ENCODE measurements at places on chromosomes 13 and 19.

DNA sequence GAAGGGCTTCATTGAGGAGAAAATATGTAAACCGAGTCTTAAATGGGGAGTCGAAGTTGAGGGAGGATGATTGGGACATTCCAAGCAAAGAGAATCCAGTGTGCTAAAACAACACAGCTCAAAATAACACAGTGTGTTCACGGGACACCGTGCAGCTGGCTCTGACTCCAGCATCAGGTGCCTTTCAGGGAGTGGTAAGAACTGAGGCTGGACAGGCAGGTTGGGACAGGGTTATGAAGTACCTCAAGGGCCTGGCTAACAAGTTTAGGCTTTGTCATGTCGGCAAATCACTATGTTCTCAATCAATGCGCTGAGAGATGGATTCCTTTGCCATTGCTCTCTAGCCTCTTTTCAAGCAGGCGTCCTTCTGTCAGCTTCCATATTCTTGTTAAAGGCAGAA is 27.5 kb upstream of the WDFY2 start:
- peak; percentile 53 for DNase-seq

DNA sequence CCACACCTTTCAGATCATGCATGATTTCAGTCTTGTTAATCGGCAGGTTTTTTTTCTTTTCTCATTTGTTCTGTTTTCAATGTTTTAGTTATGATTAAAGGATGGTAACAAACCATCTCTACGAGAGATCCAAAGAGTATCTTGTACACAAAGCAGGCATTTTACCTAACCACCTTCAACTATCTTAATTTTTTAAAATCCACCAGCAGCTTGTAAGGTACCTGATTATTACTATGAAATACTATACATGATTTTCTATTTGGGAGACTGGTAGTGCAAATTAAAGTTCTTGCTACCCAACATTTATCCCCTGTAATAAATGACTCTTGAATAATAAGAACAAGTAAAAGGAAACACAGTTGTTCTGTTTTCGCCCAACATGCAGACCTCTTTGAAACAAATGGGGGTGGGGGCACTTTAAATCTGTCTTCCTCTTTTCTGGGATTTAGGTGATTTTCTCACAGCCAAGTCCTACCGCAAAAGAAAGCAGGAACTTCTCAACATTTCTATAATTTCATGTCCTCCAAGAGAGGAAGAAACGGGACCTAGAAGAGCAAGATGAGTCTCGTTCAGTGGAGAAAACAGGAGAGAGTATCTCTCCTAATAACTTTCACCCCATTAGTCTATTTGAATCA is 3.6 kb downstream of the POU4F1 start:
- DNase-seq, result no peak

- DNase-seq, result no peak
These were observed 52.6 kb downstream of the RASA3 start for GRCh38 chr13:114079601-114080536.

DNA sequence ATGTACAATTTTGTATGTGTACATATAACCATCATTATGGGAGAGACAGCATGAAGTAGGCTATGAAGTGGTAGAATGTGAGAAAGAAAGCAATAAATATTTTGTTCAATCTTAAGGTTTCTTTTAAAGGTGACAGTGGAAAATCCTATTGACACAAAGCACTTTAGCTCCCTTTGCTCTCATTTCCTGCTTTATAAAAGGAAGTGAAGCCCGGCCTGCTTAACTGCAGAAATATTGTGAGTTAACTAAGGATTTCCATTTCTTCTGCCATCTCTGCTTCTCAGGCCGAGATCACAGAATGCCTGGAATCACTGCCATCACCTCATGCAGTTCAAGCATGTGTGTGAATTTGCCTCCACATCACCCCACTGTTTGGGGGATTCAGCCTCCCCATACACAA is 83.5 kb downstream of the FRY start:
- DNase-seq, result no peak

- DNase-seq, result peak; percentile 96
These were observed 73.4 kb upstream of the UBL3 start for GRCh38 chr13:29923554-29924481.

- no peak for DNase-seq
These were observed at the start of gene HDGFL2 for GRCh38 chr19:4472174-4472974. HDGFL2 (plus strand) TSS chr19:4472297; CDS start chr19:4472351, 54 bp downstream.

DNA sequence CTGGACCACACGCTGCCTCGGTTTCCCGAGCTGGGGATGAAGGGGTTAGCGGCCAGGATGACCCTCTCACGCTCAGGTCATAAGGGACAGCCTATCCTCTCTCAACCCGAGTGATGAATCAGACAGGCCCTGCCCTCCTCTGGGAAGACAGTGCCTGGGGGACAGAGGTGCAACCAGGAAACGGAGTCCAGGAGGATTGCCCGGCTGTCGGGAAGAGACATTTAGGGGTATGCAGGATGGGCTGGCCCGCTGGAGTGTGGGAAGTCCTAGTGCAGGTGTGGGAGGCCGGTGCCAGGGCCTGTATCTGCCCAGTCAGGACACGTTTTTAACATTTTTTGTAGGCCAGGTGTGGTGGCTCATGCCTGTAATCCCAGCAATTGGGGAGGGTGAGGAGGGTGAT is 8.3 kb downstream of the LSM7 start:
- peak; percentile 51 for DNase-seq

GRCh38 chr13:113048766-113049165 is 56.8 kb upstream of the F7 start:
- DNase-seq, result no peak

DNA sequence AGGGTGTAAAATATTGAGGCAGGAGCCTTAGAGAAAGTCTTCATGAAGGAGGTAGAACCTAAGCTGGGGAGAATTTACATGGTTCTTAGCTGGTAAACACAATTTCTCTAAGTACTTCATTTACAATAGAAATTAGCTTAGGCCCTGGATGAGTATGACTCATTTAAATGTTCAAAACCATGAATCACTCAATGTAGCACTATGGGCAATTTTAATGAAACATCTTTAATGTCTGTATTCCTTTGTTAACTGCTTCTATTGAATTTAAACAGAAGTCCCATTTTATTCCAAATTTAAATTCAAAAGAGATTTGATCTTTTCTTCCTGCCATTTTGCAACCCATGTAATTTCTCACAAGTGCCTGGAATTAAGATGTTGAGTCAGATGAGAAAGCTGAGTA is 252.1 kb downstream of the RFC3 start:
- peak; percentile 34 for DNase-seq

GRCh38 chr19:31350693-31351055 is 1.4 kb upstream of the TSHZ3 start:
- DNase-seq, result no peak

DNA sequence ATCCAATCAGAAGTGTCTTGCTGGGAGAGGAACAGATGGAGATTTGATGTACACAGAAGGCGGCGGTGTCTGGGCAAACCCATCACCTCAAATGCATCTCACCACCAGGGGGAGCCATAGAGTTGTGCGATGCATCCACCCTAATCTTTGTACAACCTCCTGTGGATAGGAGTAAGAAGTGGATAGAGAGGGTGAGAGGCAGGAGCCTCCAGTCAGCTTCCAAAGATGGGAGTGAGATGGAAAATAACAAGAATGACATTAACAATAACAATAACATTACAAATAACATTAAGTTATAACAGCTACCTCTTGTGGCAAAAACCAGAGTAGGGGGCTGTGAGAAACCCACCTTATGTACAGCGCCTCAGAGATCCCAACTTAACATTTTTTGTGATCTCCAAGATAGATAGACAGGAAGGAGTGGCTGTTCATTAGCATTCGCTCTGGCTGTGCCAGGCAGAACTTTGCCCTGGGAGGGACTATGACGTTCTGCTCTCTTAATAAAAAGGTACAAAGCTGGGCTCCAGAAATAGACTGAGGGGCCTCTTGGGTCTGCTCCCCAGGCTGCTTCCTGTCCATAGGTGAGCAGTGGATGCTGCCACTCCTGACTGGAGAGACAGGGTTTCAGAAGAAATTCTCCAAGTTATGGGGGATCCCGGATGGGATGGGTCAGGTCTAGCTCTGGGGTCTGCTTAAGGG is 5.2 kb upstream of the CEACAM18 start:
- peak; percentile 63 for DNase-seq

- no peak for DNase-seq
These were observed 17.2 kb upstream of the CRTC1 start for GRCh38 chr19:18666317-18666716.

GRCh38 chr13:29914581-29914980 is 64.2 kb upstream of the UBL3 start:
- no peak for DNase-seq

DNA sequence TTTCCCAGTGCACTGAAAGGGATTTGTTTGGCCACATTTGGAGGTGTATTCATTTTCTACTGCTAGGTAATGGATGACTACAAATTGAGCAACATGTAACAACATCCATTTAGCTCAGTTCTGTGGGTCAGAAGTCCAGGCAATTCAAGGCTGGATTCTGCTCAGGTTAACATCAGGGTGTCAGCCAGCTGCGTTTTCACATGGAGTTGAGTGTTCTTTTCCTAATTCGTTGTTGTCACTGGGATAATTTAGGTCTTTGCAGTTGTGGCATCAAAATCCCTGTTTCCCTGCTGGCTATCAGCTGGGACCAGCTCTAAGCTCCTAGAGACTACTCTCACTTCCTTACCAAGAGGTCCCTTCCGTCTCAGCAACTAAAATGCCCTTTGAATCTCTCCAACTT is 25.4 kb downstream of the MIR17HG start:
- DNase-seq, result no peak

- no peak for DNase-seq
These were observed 1518.4 kb downstream of the UQCRFS1 start for GRCh38 chr19:27694361-27695055.

DNA sequence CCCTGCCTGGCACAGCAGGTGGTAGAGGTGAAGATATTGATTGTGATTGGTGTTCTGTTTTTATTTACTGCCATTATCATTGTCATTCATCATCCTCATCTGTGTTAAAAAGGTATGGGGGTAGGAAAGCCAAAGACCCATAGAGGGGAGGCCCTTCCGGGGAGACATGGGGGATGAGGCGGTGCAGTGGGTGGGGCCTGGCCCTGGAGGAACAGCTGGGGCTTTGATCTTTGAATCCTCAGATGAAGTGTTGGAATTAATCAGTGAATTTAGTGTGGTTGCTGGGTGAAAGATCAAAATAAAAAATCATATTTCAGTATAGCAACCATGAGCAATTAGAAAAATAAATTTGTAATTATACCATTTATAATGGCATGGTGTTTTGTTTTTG is 7.4 kb downstream of the PTH2 start:
- no peak for DNase-seq

DNA sequence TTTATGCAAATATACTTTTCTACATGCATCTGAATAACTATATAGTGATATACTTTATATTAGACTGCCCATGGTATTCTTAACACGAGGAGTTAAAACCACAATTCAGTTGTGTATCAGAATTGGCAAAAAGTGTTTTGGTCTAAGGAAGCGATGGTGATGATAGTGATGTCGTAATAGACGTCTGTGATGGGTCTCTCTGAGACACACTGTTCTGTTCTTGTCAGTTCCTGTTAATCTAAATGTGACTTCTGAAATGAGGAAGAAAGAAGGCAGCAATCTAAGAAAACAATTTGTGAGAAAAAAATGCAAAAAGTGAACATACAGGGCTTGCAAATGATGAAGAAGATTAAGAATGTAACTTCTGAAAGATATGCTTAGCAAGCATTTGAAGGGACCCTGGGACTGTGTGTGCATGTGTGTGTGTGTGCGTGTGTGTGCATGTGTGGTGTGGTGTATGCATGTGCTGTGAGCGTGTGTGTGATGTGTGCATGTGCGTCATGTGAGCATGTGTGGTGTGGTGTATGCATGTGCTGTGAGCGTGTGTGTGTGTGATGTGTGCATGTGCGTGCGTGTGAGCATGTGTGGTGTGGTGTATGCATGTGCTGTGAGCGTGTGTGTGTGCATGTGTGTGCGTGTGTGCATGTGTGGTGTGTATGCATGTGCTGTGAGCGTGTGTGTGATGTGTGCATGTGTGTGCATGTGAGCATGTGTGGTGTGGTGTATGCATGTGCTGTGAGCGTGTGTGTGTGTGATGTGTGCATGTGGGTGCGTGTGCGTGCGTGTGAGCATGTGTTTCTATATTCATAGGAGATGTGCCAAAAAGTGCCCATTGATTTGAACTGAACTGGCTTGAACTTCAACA is 131.8 kb downstream of the IRS2 start:
- no peak for DNase-seq

GRCh38 chr19:4043401-4043800 is 23.3 kb downstream of the ZBTB7A start:
- DNase-seq, result no peak

- DNase-seq, result peak; percentile 75
These were observed 924 bp downstream of the TRAPPC5 start for GRCh38 chr19:7681340-7682174.

- DNase-seq, result no peak
These were observed 22.0 kb upstream of the FREM2 start for GRCh38 chr13:38664906-38665305.

DNA sequence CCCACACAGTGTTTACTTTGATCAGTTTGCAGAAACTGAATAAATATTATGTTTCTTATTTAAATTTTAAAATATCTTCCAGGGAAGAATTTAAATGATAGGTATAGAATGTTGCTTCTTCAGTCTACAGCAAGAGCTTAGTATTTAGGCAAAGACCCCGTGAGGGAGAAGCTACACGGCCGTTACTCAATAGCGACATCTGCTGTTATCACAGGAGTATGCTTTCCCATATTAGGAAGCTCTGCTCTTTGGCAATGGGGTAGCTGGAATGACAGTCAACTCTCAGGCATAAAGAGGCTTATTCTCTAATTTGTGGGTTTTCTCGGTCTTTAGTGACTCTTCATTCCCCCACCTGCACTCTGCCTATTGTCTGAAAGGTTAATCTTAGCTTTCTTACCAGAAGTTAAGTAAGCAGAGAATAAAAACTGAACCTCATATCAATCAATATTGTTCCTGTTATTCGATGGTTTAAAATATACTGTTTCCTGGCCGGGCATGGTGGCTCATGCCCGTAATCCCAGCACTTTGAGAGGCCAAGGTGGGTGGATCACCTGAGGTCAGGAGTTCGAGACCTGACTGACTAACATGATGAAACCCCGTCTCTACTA is 13.2 kb upstream of the LHFPL6 start:
- DNase-seq, result peak; percentile 73

DNA sequence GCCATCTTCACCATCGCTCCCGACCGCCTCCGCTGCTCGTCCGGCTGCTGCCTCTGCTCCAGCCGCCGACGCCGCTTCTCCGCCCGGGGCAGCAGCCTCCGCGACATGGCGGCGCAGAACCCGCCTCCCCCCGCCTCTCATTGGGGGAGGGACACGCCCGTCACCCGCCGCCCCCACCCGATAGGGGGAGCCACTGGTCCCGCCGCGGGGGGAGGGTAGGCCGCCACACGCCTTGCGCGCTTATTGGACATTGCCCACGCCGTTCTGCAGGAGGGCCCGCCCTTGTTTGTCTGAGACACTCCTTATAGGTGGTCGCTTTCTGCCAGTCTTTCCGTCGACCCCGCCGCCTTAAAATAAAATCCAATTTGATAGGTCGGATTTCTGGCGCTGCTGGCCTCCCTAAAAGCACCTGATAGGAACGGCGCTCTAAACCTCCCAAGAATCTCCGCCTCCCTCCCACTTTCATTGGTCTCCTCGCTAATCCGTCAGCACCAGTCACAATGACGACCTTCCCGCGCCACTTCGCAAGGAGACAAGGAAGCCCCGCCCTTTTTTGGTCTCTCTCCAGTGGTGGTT is at the start of gene HNRNPL:
Gene HNRNPL, minus strand, starts transcription at position 127 of the 576 bp plus-strand sequence. Its CDS starts 20 bp downstream, at position 107.
- peak; percentile 99 for DNase-seq
